HTR-8/SVneo (cell line): ENCODE measurements at places on chromosomes 12 and 14.

DNA sequence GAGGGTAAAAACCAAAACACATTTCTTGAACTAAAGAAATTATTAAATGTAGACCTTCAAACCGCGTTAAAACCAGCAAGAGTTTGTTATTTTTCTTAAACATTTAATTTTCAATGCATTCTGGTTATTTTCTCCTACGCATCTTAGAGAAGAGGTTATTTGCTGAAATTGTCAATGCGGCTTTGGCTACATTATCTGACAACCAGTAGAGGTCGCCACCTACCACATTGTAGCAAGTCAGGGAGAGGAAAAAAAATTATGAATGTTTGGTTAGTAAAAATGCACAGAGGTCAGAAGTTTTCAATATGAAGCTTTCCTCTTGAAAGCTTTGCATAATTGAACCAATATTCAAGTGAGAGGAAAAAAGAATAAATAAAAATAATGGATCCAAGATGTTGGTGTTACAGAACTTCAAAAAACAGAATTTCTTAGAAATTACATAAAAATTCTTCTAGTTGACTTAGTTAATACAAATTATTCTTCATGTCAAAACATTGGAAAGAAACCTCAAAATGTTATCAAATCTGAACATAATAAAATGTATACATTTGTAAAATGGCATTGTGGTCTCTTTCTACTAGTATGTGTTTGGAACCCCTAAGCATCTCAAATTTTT, 159.4 kb upstream of the TMTC2 start:
- DNase-seq, result peak; percentile 5

DNA sequence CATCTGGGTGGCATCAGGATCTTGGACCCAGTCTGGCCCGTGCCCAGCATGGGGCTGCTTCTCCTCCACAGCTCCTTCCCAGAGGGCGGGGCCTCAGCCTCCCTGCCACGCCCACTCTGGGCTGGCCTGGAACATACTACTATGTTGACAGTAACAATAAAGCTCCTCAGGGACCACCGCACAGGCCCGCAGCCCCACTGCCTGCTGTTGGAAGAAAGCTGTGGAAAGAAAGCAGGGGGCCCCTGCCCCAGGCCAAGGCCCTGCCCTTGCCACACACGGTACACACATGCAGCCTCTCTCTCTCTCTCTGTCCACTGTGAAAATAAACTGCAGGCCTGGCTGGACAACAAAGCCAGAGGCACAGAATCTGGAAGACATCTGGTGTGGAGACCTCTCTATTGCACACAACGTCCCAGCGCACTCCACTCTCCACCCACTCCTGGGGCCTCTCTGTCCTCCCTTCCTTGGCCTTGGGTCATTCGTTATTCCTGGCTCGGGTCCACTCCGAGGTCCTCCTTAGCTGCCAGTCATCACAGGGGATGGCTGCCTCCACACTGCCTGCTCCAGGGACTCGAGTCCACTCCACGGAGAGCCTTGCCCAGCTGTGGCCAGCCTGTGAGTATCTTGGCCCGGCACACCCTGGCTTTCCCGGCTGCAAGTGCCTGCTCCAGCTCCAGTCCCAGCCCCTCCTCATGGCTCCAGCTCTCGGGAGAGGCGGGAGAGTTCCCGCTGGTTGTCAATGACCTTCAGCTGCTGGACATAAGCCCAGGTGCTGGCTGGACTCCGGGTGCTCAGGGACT, 11.8 kb upstream of the ENDOU start:
- DNase-seq, result no peak

- no peak for DNase-seq
Observed at GRCh38 chr12:24510581-24511125, 438.2 kb downstream of the BCAT1 start.

- DNase-seq, result no peak
Observed at GRCh38 chr14:29671034-29671433, 256.6 kb downstream of the PRKD1 start.

DNA sequence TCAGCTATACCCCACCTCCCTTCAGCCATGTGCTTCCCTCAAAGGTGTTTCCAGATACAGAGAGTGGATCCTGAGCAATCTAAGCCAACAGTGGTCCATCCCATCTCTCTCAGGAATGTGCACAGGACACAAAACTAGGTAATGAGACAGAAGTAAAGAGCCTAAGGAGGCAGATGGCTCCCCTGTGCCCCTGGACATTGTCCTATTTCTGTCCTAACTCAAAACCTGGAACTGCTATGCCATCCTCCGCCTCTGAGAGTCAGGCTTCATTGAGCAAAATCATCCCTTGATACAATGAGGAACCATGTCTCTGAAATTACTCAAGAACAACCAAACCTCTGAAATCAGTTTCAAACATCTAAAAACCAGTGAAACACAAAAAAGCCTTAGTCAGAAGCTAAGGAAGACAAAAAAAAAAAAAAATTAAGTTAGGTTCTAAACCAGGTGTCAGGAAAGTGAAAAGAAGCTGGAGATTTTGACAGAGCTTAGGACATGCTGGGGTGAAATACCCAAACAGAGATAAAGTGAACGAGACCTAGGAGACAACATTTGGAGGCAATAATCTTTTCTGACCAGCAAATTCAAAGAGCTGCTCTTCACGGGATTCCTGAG, 200.3 kb upstream of the PLEKHG7 start:
- no peak for DNase-seq
